GM10248 (cell line): ENCODE measurements at places on chromosomes 13 and 19.

- no peak for DNase-seq
Observed at GRCh38 chr19:38527466-38528136, 90.2 kb downstream of the MAP4K1 start.

- no peak for DNase-seq
Observed at GRCh38 chr13:113616991-113617749, 32.6 kb downstream of the TFDP1 start.

- DNase-seq, result no peak
Observed at GRCh38 chr19:50657222-50657669, 8.0 kb downstream of the C19orf81 start.

GRCh38 chr19:57934820-57935665, at the start of gene ZNF418:
Gene ZNF418, minus strand, starts transcription at chr19:57935402. Its CDS starts 1,580 bp downstream, at chr19:57933822.
- DNase-seq, result peak; percentile 39

DNA sequence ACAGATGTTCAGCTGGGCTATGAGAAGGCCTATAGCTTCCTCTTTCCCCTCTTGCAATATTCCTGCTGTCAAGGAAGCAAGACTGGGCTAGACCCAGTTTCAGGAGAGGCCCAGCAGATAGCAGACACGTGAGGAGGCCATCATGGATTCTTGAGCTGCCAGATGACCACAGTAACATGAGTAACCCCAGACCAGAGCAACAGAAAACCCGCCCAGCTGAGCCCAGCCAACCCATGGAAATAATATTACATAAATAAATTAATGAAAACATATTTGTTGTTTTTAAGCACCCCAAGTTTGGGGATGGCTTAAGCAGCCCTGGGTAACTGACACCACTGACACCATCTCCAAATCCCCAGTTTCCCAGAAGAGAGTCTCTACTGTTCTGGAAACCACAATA, 50.2 kb upstream of the PDCD5 start:
- DNase-seq, result no peak

GRCh38 chr19:48970923-48971395, 5.8 kb downstream of the FTL start:
- DNase-seq, result peak; percentile 77

DNA sequence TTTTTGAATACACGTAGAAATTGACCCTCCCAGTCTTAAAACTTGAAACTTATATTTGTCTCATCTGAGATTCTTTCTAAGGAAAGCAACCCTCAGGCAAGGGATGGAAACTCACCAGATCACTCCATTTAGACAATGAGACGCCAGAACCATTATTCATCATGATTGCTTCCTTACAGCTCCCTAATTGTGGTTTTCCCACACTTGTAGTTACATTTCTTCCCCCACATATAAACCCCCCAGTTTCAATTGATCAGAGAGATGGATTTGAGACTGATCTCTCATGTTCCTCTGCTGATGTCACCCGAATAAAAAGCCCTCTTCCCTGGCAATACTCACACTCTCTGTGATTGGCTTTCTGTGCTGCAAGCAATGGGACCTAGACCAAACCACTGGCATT, 197.9 kb upstream of the STARD13 start:
- DNase-seq, result no peak

DNA sequence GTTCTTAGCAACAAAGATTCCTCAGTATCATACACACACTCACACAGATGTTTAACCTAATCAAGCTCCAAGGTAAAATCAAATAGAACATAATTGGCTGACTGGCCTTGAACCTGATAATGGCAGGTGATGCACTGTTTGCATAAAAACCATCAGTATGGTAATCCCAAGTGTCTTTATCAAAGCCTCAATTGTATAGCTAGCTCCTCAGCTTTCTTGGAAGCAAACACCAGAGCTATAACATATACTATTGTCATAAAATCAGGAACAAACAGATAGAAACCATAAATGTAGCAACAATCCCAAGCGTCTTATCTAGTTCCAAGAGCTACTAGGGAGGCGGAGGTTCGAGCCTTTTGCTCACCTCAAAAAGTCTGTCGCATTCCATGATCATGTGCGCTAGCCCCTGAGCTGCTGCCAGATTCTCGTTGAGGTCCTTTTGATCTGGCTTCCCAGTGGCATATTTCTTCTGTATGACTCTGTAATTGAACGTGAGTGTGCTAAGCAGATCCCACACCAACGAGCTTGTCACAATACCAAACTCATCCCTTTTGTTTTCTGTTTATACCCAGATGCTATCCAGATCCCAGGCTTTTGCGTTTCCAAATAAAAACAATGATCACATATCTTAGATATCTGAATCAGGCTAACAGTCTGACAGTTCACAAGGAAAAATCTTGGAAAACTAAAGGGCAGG, 95.3 kb downstream of the KL start:
- DNase-seq, result no peak

DNA sequence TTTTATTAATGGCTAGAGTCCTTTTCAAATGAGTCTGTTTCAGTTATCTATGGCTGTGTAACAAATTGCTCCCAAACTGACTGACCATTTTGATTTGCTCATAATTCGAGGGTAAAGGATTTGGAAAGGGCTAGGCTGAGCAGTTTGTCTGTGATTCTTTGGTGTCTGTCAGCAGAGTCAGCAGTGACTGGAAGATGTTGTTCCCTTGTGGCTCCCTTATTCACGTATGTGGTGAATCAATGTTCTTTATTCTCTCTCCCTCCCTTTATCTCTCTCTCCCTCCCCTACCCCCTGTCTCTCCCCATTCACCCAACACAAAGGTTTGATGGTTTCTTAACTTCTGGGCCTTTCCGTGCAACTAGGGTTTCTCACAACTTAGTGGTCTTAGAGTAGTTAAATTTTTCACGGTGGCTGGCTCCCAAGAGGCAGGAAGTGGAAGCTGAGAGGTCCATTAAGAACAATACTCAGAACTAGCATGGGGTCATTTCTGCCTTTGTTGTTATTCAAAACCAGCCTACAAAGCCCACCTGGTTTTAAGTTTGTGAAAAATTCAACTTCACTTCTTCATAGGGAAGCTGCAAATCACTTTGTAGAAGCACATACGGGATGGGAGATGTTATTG, 772.5 kb upstream of the SLITRK1 start:
- no peak for DNase-seq

- no peak for DNase-seq
Observed at GRCh38 chr19:18399008-18399407, 1.6 kb upstream of the LRRC25 start.

GRCh38 chr19:30637926-30638325, 265.7 kb downstream of the ZNF536 start:
- DNase-seq, result no peak

GRCh38 chr13:20303636-20304035, 71.5 kb upstream of the GJB6 start:
- no peak for DNase-seq

GRCh38 chr19:22882797-22883196, 50.7 kb downstream of the ZNF723 start:
- no peak for DNase-seq
